CD4-positive, alpha-beta T cell treated with Interleukin-2 at 100 ng/mL for 4 hours (primary cell): ENCODE measurements at places on chromosomes 3 and 15.

DNA sequence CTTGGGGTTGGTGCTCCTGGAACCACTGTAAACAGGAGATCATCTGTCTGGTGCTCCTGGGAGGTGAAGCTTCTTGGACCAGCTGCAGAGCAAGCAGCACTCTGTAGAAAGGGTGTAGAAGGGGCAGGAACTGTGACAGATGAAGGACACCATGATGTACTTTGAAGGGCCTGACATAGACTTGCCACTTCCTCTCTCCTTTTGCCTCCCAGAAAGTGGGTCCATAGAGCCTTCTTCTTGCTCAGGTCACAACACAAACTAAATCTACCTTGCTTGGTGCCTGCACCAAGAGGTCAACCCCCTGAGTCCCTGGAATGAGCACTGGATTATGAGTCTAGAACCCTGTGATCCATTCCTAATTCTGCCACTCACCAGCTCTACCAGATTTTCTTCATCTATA is 176.1 kb upstream of the HES1 start:
- DNase-seq = no peak

- DNase-seq = no peak
These were observed 11.9 kb downstream of the ANXA2 start for GRCh38 chr15:60385620-60386552.

DNA sequence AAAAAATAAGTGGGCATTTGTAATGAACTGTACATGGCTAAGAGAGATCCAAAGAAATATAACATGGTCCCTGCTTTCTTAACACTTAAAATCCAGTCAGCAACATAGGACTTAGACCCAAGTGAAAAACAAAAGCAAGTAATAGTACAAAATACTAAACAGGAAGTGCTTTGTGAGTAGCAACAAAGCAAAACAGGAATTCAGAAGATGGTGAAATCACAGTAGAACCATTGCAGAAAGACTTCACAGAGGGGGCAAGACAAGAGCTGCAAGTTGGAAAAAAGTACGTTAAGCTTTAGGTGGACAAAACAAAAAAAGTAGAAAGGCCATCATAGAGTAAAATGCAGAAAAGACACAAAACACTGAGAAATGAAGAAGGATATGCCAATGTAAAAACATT is 116.0 kb downstream of the TBC1D5 start:
- DNase-seq = no peak

DNA sequence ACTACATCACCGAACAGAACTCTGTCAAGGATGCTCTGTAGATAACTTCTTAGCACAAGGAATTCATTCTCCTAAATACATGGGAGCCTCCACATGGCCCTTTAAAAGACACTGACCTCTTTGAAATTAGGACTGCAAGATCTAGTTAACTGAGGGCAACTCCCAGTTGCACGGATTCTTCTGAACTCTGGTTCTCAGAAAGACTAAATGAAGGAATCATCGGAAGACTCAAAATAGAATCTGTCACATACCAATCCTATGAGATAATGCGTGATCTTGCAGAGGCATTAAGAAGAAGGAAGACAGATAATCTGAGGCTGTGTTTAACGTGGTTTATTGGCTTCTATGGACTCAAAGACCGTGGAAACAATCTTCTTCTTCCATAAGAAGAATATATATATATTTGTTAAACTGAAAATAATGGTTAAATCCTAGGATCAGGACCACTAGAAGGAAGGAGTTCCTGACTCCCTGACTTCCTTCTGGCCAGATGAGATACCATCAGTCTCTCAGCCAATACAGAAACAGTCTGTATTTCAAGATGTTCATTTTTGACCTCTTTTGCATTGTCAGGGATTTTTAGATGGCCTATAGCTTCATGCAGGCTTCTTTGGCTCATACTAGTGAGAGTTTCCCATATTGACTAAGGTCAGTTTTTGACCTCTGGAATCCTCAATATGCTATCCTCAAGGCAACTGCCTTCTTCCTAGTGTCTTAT is 33.9 kb upstream of the TBC1D23 start:
- DNase-seq = no peak

DNA sequence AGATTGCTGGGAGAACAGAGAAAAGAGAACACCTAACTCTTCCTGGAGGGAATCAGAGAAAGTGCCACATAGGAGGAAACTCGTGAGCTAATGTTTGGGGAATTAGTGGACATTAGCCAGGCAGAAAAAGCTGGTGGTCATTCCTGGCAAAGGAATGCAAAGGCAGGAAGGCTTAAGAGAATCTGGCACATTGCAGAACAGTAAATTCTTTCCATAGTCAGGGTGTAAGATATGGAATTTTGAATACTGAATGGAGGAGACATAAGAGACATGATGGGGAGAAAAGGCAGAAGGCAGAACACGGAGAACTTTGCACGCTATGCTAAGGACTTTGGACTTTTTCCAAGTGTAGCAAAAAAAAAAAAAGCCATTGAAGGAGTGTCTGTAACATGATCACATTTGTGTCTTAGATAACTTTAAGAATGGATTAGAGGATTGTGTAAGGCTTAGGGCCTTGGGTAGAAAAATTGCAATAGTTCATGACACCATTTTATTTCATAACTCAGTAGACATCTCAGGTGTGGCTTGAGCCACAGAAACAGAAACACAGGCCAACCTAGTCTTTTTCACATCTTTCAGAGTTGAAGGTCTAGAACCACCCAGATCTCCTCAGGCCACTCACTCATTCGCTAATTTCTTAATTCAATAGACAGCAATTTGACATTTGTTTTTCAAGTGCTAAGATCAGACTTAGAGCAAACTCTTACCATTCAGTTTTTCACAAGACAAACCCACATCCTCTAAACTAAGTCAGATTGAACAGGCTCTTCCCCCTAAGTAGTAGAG is 31.2 kb upstream of the CCDC80 start:
- peak; percentile 43 for DNase-seq
